Activated CD8-positive, alpha-beta memory T cell treated with anti-CD3 and anti-CD28 coated beads, Interleukin-2, amount 50 U/mL, for 4 hours (primary cell): ENCODE measurements at places on chromosomes 7 and 10.

DNA sequence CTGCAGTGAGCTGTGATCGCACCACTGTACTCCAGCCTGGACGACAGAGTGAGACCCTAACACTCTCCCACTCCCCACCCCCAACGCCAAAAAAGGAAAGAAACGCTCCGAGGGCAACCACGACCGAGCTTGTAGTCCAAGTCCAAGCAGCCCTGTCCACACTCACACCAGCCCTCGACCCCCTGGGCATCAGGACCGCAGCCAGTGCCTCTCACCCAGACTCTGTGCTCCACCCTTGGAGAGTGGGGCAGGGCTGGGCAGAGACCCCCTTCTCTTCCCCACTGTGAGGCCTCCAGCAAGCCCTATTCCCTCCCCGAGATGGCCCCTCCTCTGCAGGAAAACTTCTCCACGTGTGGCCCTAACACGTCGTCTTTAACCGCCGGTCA is 82.6 kb downstream of the FOXL3 start:
- DNase-seq = peak; percentile 7

DNA sequence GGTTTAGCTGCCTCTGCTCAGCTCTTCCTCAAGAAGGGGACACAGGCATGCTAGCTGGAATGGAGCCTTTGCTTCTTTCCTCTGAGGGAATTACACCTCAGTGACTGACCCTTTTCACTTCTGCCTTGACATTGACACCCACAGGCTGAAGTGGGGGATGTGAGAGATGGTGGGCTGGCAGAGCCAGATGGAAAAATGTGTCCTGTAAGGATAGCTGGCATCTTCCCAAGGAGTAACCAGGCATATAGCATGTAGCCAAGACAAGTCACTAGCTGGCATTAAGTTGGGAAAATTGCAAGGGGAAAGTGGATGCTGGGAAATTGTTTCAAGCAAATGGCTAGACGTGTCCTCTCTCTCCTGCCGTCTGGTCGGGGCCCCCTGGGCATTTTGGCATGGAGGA is 19.9 kb downstream of the STMP1 start:
- no peak for DNase-seq

- DNase-seq = no peak
Measured at GRCh38 chr10:17455015-17455520, 673 bp upstream of the ST8SIA6 start.

DNA sequence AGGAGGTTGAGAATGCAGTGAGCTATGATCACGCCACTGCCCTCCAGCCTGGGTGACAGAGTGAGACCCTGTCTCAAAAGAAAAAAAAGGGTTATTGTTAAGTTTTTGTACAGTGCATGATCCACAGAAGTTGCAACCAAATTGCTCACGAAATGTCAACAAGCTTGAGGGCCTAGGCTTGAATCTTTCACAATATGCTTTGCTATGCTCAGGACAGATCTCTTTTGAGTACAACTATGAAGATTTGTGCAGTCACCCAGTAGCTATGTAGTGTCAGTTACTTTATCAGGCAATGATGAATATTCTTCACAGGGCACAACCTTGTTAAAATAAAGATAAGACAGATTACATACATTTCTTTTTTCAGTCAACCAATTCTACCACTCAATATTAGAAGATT is 109.2 kb downstream of the PRTFDC1 start:
- DNase-seq = no peak

- no peak for DNase-seq
Measured at GRCh38 chr7:46812101-46812675, 769.7 kb downstream of the TNS3 start.

GRCh38 chr10:79245539-79246208 is 101.6 kb upstream of the PPIF start:
- DNase-seq = no peak

GRCh38 chr7:44059219-44060090 is 5.9 kb downstream of the PGAM2 start:
- peak; percentile 55 for DNase-seq

GRCh38 chr10:46559231-46559671 is 2.8 kb upstream of the GPRIN2 start:
- DNase-seq = no peak

DNA sequence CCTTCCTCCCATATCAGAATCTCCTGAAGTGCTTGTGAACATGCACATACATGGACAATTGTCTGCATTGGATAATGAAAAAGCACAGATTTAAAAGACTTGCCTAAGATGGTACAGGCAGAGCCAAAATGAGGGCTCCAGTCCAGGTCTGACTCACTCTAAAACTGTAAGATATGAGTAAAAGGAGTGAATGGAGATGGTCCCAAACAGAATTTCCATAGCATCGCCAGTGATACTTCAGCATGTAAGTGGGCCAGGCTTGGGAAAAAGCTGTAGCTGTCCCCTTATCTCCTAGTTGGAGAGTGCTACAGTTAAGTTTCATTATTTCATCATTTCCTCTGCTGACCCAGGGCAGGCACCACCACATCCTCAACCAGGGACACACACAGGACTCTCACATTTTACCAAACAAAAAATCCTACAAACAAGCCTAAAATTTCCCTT is 26.4 kb upstream of the IL6 start:
- no peak for DNase-seq

- DNase-seq = no peak
Measured at GRCh38 chr10:116737627-116738327, 4.6 kb downstream of the HSPA12A start.

- no peak for DNase-seq
Measured at GRCh38 chr10:104281694-104282093, 12.7 kb downstream of the GSTO2 start.

- DNase-seq = no peak
Measured at GRCh38 chr7:135716677-135717238, 11.2 kb downstream of the SLC13A4 start.

- no peak for DNase-seq
Measured at GRCh38 chr10:127092916-127093315, 103.5 kb downstream of the INSYN2A start.

- DNase-seq = no peak
Measured at GRCh38 chr7:18163091-18163490, 135.4 kb upstream of the PRPS1L1 start.

- DNase-seq = no peak
Measured at GRCh38 chr7:14834456-14834855, 68.1 kb downstream of the DGKB start.

DNA sequence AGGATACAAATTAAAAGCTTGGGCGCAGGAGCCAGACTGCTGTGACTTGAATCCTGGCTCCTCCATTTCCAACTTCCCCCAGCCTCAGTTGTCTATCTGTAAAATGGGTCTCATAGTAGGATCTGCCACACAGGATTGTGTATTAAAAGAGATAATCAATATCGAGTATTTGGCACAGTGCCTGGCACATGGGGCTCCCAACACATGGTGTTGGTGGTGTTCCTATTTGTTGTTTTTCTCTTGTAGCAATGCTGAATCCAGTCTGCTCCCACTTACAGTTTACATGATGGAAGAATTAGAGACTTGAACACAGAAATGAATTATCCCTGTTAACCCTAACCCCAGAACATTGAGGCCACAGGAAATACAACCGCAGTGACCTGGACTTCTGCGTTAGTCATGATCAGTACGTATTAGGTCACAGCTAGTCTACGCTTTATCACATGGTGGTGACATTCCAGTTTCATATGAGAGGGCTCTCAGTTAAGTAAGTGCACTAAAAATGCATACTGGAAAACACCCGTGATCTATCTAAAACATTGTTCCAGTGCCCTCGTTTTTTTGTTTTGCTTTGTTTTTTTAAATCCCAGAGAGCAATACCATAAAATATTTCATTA is 169.5 kb upstream of the KLF14 start:
- DNase-seq = no peak

DNA sequence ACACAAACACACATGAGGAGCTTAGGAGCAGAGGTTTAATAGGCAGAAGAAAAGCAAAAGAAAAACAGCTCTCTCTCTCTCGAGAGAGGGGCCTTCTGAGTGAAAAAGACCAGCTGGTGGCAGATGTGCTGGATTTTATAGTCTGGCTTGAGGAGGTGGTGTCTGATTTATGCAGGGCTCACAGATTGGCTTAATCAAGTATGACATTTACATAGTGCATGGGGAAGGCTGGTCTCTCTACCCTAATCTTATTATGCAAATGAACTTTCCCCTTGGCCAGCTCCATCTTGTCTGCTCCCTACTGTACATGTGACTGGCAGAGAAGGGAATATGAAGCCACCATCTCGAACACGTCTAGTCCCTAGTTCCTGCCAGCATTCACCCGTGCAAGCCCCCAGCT is 219.5 kb upstream of the ZNF804B start:
- DNase-seq = no peak

DNA sequence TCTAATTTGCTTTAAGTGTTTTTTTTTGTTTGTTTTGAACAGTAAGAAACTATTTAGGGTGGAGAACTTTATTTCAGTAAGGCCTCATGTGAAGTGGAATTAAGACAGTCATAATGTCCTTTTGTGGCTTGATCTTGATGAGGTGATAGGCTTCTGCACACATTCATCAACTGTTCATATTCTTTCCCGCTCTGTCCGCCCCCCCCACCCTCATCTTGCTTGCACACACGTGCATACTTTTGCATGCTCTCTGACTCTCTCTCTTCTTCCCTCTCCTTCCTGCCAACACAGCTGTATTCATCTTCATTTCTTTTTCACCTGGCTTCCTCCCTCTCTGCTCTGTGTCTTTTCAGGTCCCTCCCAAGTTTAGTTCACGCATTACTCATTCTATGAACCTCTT is 429.6 kb downstream of the AUTS2 start:
- no peak for DNase-seq

DNA sequence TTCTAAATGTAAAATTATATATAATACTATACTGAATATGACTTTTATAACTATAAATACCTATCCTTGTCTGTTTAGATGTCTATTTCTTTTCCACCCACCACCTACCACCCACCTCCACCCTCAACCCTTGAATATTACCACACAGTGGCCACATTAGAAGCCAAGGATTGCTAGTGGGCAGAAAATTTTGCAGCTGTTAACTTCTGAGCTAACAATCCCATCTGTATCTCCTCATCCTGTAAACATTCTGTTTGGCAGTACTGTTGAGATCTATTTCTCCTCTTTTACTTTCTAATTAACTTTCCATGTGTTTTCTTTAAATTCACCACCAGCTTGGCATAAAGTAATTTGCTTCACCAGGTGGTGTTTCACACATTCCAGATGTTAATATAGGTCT is 281.1 kb upstream of the BMPER start:
- no peak for DNase-seq

DNA sequence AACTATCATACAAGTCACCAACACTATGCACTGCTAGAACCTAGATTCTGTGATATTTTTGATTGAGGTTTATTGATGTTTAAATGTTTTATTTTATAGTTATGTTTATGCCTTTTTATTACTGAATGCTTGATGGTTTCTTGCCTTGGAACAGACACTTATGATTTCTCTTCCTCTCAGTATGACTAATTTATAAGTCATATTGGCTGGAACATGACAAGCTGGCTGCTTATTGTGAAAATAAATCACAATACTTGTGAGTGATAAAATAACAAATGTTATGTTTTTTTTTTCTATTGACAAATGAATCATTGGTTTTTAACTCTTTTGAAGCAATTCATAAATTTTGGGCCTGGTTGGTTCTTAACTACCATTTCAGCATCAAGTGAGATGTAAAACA is 142.0 kb upstream of the MALRD1 start:
- no peak for DNase-seq

DNA sequence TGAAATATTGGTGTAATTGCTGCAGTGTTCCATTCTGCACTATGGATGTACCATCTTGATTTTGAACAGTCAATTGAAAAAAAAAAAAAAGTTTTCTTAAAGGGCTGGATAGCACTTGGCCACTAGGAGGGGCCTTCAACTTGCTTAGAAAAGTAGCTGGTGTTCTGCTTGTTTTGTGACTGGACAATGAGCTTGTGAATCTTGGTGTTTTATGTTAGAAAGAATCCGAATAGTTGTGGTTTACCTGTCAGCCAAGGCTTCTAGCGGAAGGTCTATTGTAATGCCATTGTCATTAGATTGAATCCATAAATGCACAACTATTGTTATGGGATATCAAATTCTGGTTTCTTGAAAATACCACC is 77.1 kb downstream of the BMPER start:
- no peak for DNase-seq

DNA sequence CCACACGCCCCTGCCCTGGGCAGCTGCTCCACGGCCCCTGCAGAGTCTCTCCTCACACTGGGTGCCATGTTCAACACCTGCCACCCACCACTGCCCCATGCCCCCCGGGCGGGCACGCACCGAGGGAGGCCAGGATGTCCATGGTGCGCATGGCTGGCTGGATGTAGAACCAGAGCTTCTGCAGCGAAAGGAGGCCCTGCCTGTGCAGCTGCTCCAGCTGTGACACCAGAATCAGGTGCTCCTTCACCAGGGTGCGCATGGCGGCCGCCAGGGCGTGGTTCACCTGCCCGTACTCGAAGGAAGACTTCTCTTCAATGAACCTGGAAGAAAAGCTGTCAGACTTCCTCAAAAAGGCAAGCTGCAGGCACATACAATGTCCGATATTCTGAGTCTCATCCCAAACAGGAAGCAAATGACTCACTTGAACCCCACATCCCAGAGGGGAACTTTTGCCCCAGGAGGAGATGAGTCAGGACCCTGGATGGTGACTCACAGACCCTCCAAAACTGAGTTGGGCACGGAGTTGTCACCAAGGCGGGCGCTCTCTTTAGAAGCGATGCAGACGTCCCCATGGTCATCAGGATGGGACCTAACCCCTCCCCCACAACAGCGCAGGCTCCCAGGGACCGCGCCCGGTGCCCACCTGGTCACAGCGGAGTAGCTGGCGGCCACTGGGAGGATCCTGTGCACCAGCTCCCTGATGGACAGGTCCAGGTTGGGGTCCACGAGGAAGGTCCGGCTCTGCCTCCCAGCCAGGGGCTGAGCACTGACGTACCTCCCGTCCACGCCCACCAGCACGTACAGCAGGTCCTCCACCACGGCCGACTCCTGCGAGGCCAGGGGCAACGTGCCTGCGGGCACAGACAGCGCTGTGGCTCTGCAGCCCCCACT is 15.5 kb downstream of the TUBGCP2 start:
- DNase-seq = no peak

- DNase-seq = no peak
Measured at GRCh38 chr10:100129424-100129823, 47.8 kb upstream of the CPN1 start.

- no peak for DNase-seq
Measured at GRCh38 chr7:80392229-80393169, 119.4 kb downstream of the GNAT3 start.

GRCh38 chr7:32153006-32153405 is 82.8 kb upstream of the PDE1C start:
- DNase-seq = no peak

DNA sequence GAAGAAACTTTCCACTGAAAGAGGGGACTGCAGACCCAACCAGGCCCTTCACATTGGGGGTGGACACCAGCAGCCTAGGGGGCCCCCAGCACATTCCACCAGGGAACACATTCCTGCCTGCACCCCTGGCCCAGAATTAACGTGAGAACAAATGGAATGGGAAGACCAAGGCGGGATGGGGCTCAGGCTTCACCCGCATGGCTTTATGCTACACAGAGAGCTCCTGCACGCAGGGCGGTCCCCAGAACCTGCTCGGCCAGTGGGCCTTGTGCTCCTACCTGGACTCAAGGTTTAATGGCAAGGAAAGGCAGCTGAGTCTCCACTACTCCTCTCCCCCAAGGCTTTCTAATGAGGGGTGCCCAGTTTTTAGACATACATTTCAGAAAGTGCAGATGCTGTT is 146.3 kb upstream of the GPR26 start:
- DNase-seq = no peak
